Hematopoietic multipotent progenitor cell treated with erythropoietin and hydrocortisone succinate and interleukin-3 and kit ligand, for 17 days (in vitro differentiated cells): ENCODE measurements at places on chromosomes 5 and 9.

- peak; percentile 17 for DNase-seq
These were observed 45.3 kb upstream of the RICTOR start for GRCh38 chr5:39119404-39120051.

GRCh38 chr9:13397220-13397619 lies 117.7 kb upstream of the MPDZ start:
- no peak for DNase-seq

DNA sequence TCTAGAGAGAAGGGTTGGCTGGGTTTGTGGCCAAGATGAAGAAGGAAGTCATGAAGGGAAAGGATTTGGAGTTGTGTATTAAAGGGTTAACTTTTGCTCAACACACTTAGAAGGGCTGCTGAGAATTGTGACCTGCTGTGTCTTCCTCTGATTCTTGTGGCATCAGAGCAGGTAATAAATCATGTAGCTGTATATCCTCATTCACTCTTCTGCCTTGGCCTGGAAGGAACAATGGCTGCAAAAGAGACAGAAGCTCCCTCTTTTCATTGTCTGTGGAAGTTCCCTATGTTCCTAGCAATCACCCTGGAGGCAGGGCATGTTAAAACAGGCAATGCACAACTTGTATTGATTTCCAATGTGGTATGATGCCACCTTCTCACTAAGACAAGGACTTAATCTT lies 159.1 kb downstream of the LRRC70 start:
- DNase-seq, result no peak

DNA sequence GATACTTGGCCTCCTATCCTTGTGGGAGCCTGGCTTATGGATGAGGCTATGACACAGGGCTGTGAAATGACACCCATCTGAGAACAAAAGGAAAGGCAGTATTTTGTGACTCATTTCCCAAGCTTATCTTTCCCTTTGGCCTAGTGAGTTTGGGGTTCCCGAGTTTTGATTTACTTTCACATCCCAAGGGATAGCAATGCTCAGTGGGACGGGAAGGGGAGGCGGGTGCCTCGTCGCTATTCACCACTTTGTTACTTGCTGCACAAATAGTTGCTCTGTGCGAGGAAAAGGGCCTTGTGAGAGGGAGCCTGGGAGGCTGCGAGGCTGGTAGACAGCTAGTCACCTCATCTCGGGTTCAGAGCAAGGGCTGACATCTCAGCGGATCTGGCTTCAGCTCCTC lies 59.1 kb upstream of the ENTREP1 start:
- DNase-seq, result no peak

- no peak for DNase-seq
These were observed 97.6 kb downstream of the NNT start for GRCh38 chr5:43700601-43701000.
